ENCODE measurements at places on chromosomes 11 and 22.
A peak's percentile ranks its signal among the peaks of the same experiment; 100 is the strongest.

GRCh38 chr11:17528906-17529843 is 15.0 kb downstream of the USH1C start:
- no peak for DNase-seq

DNA sequence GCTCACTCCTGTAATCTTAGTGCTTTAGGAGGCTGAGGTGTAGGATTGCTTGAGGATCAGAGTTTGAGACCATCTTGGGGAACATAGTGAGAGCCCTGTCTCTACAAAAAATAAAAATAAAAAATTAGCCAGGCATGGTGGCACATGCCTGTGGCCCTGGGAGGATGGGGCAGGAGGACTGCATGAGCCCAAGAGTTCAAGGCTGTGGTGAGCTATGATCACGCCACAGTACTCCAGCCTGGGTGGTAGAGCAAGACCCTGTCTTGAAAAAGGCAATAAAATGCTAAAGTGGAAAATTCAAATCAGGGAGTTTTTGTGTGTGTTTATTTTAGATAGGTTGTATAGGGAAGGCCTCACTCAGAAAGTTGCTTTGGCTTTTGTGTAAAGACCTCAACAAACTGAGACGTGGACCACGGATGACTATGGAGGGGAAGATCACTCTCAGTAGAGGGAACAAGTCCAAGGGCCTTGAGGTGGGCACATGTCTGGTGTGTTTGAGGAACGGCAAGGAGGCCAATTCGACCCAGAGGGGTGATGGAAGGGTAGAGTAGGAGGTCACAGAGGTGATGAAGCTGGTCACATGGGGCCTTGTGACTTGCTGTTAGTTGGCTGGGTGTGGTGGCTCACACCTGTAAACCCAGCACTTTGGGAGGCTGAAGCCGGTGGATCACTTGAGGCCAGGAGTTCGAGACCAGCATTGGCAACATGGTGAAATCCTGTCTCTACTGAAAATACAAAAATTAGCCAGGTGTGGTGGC is 35.7 kb downstream of the WEE1 start:
- DNase-seq, result no peak

GRCh38 chr11:122322329-122322728 is 206.3 kb upstream of the BLID start:
- peak; percentile 5 for DNase-seq

- peak; percentile 24 for DNase-seq
Observed at GRCh38 chr11:75767228-75767572, 1.4 kb upstream of the DGAT2 start.

- DNase-seq, result no peak
Observed at GRCh38 chr11:11818529-11819121, 23.1 kb upstream of the USP47 start.

- DNase-seq, result no peak
Observed at GRCh38 chr11:47914743-47915142, 65.6 kb upstream of the PTPRJ start.

Measured in hematopoietic multipotent progenitor cell treated with erythropoietin and hydrocortisone succinate and interleukin-3 and kit ligand, for 6 days (in vitro differentiated cells).